GOT3 (cell line): ENCODE measurements at places on chromosomes 11 and 22.

DNA sequence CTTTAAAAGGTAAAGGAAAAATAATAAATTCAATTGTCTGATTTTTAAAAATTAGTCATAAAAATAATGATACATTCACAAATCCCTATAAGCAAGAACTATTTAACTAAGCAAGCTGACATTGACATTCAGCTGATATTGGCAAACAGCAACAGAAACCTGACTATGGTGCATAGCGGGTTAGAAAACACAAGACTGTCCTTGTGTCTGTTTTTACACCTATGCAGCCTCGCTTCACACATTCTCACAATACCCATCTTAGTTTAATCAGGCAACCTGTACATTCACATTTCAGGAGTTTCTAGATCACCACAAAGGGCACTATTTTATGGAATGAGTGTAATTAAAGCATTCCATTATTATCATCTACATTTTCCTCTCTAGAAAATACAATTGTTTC lies 737.1 kb downstream of the KCNA4 start:
- DNase-seq: no peak

- no peak for DNase-seq
These were observed 127.6 kb upstream of the PARVA start for GRCh38 chr11:12249590-12250260.

DNA sequence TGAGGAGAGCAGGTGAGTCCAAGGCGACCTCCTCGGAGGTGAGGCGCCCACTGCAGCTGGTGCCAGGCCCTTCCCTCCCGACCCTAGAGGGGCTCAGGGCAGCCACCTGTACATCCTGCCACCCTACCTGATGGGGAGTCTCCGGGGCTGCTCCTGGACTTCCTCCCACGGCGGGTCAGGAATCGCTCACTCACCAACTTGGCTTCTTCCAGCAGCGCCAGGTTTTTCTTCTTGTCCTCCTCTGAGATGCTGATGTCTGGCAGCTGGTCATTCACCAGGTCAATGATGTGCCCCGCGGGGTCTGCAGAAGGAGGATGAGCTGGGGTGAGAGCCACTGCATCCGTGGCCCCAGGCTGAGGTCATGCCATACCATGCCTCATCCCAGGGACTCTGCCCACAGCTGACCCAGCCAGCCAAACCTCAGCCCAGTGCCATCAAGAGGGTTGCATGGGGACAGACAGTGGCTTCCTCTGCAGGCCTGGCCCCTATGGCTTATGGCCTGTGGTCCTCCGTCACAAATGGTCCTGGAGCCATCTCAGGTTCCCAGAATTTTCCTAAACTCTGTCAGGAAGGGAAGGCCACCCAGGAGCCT lies 61.0 kb upstream of the LYVE1 start:
- no peak for DNase-seq

DNA sequence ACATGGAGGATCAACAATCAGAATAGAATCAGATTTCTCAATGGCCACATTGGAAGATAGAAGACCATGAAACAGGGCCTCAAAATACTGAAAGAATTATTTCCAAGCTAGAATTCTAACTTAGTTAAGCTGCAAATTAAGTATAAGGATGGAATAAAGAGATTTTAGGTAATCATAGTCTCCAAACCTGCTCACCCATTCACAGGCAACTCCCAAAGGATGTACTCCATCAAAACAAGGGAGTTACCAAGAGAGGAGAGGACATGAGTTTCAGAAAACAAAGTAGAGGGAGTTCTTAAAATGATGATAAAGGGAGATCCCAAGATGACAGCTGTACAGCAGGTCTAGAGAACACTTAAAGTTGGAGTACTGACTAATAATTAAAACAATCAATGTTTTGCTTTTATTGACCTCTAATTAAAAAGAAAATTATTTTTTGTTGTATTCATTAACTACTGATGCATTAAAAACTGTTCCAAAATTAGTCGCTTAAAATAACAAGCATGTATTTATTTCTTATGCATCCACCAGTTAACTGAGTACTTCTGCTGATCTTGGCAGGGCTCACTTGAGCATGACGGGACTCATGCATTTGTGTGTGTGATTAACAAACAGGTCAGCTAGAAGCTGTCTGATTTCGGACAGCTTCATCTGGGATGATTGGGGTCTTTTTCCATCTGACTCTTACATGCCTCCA lies 95.6 kb downstream of the CD44 start:
- DNase-seq: no peak

GRCh38 chr11:1917523-1918435 lies 1.7 kb upstream of the TNNT3 start:
- DNase-seq: no peak

DNA sequence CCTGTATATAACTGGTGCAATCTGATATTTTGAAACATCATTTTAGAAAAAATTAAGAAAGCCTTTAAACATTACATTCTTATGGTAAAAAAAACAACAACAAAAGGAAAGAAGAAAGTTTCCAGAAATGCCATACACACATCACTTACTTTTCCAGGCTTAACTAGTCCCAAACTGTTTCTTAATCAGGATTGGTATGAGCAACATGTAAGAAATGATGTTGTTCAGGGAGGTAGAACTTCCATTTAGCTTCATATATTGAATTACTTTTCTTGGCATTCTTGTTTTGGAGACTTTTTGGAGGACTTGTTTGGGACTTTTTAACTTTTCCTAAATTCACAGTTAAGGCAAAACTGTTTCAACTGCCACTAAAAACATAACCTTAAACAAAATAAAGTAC lies 791.5 kb downstream of the METTL15 start:
- no peak for DNase-seq

DNA sequence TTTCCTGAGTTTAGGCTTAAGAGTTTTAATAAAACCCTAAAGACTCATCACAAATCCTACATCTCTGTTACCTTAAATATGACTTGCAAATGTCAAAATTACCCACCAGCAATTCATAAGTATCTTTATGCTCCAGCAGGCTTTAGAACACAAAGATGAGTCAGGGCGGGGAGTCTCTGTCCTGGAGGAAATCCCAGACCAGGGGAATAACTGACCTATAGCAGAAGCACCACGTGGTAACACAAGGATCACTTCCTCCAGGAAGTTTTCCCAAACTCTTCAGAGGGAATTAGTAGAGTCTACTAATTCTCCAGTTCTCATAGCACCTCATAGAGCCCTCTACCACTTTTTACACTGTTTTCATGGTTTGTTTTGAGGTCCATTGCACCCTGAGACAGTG lies 217.0 kb downstream of the NAV2 start:
- no peak for DNase-seq

- no peak for DNase-seq
These were observed 17.6 kb downstream of the SMIM38 start for GRCh38 chr11:69173331-69173730.

DNA sequence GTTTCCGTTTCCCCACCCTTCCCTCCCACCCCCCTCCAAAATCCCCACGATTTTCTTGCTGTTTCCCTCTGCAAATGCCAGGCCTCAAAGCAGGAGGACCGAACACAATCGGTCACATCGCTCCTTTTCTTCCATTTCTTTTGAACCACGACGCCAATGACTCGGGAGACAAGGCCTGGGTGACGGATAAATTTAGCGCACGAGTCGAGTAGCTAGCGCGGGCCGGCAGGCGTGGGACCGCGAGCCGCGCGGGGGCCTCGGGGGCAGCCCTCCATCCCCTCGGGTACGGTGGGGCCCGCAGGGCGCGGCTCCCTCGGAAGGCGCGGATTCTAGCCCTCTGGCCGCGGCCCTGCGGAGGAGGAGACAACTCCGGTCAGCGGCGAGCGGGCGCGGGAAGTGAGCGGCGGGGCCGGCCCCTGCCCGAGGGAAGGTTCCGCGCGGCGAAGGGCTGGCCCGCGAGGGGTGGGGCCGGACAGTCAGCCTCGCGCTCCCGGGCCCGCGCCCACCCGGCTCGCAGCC lies 414 bp downstream of the JOSD1 start:
- peak; percentile 38 for DNase-seq

DNA sequence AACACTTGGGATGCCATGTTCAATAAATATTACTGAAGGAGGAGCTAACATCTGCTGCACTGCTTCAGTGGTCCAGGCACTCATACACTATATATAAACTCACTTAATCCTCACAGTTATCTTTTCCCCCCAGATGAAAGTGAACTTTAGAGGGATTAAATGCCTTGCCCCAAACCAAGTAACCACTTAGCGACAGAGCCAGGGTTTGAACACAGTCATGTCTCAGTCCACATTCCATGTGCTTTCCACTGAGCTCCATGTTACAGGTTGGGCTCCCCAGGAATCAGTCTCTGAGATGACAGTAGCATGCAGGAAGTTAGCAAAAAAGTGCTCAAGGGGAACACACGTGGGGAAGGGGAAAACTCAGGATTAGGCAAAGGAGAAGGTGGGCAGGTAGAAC lies 59.3 kb downstream of the ENDOD1 start:
- no peak for DNase-seq

GRCh38 chr11:120336641-120337354 lies 585 bp downstream of the ARHGEF12 start:
- no peak for DNase-seq

DNA sequence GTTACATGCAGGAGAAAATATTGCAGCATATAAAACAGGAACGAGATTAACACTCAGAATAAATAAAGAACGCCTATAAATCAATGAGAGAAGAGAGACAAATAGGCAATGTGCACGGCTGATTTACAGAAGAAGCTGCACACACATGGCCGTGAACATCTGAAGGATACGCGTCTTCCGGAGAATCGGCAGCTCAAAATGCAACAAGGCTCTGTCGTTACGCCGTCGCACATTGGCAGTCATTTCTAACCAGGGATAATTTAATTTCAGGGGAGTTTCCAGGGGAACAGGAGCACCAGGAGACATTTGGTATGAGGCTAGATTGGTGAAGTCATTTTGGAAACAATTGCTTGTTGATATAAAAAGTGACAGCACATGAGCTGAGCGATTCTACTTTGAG lies 745.2 kb downstream of the BRD1 start:
- DNase-seq: no peak

GRCh38 chr11:69423611-69424385 lies 57.7 kb upstream of the LINC01488 start:
- DNase-seq: no peak

- DNase-seq: no peak
These were observed 655.0 kb downstream of the METTL15 start for GRCh38 chr11:28763151-28763550.

GRCh38 chr11:125890447-125891100 lies 3.1 kb downstream of the HYLS1 start:
- DNase-seq: no peak

DNA sequence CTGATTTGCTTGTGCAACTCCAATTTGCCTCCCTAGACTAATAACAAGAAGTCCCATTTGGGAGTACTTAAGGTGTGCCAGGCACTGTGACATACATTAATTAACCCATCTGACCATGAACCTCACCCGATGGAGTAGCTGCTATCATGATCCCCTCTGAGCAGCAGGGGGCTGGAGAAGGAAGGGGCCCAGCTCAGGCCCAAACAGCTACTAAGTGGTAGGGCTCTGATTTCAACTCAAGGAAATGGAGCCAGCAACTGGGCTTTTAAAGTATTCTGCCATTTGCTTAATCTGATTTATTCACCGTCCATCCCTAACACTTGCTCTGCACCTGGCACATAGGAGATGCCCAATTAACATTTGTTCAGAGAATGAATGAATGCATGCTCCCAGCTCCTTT lies 1.2 kb downstream of the CRYBB1 start:
- no peak for DNase-seq

DNA sequence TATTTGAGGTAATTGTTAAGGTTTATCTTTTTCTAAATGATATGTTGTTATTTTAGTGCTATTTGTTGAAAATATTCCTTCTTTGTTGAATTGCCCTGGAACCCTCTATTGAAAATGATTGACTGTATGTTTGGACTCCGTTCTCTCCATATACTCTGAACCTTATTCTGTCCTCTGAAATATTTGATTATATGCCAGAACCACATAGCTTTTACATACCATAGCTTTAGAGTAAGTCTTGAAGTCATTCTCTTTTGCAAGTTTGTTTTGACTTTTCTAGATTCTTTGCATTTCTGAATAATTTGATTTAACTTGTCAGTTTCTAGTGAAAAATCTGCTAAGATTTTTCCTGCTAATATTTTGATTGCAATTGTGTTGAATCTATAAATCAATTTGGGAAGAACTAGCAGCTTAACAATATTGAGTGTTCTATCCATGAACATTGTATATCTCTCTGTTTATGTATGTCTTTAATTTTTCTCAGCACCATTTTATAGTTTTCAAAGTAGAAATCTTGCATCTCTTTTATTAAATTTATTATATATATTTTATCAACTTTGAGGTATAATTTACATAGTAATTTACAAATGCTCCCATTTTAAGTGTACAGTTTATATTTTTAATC lies 51.7 kb upstream of the PITPNB start:
- no peak for DNase-seq

DNA sequence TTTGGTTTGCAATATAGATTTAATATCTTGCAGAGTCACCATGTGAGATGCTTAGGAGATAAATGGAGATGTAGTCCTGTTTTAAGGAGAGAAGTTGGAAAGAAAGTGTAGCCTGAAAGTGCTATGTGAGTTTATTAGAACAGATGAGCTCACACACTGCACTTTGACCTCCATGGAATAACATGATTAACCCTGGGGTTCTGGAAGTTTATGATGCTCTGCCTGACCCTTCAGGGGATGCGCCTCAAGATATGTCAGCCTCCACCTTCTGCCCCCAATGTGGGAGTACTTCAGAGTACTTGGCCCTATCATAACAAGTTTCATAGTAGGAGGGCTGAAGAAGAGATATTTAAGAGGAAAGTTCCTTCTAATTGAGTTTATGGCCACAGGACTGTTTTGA lies 23.3 kb upstream of the TRIM21 start:
- no peak for DNase-seq

- no peak for DNase-seq
These were observed 77.8 kb downstream of the APOL5 start for GRCh38 chr22:35795476-35795875.

DNA sequence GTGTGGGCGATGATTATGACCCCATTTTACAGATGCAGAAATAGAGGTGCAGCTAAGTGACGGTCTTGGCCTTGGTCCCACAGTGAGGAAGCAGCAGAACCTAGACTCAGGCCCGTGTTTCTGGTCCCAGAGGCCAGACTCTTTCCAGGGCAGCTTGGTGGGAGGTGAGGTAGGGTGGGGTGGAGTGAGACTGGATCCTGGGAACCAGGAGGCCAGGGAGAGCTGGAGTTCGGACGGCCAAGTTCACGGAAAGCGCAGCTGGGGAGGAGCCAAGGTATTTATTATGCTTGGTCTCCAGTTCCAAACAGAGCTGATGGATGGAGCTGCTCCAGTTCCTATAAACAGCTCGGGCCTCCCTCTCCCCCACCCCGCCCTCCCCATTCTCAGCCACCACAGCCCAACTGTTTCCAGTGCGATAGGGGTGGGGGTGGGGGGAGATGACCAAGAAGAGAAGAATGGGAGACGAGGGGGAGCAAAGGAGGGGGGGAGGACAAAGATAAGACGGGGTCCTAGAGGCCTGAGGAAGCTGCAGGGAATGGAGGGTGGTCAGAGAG lies 16.2 kb downstream of the LRRC32 start:
- DNase-seq: no peak

- no peak for DNase-seq
These were observed 56.3 kb upstream of the SOX6 start for GRCh38 chr11:16412525-16413172.

- no peak for DNase-seq
These were observed 3.1 kb upstream of the COMMD9 start for GRCh38 chr11:36292311-36292722.

GRCh38 chr22:35349704-35350538 lies 31.0 kb upstream of the HMOX1 start:
- no peak for DNase-seq
